Right renal pelvis (tissue), 4 donors: ENCODE measurements at places on chromosomes 13 and 19.

- DNase-seq, result no peak
Measured at GRCh38 chr13:33274264-33274663, 11.3 kb downstream of the STARD13 start.

DNA sequence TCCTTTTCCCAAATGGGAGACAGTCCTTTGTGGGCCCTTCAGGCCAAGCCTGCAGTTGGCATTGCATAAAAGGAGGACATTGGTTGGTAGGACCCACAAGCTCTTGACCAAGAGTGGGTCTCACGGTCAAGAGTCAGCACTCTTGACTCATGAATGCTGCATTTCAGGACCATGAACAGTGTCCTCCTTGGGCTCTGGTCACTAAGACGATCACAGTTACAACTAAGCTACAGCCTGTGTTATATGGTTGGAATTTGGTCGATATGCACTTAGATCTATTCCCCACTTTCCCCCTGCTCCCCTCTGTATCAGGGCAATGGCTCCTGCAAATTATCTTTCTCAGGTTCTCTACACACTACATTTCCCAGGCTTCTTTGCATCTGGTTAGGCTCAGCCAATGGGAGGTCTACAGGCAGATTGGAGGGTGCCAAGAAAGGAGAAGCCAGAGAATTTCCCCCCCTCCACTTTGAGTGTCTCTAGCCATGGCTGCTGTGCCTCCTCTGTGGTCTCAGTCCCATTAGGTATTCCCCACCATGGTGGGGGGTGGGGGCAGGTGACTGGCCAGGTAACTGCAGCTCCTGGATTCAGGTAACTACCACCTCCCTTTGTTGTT, 3.1 kb upstream of the OLFM2 start:
- no peak for DNase-seq

DNA sequence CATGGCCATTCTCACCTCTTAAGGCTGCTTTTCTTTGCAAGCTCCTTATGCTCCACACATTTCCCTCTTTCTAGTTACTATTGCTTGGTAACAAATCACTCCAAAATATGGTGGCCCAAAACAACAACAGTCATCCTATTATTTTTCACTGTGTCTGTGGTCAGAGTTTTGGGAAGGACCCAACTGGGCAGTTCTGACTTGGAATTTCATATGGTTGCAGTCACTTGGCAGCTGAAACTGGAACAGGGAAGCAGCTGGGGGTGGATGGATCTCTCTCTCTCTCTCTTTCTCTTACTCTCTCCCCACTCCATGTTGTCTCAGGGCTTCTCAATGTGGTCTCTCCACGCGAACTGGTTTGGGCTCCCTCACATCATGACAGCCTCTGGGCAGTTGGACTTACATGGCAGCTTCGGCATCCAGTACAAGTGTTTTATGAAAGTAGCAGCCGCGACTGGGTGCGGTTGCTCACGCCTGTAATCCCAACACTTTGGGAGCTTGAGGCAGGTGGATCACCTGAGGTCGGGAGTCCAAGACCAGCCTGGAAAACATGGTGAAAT, 39.6 kb downstream of the NUMBL start:
- no peak for DNase-seq

DNA sequence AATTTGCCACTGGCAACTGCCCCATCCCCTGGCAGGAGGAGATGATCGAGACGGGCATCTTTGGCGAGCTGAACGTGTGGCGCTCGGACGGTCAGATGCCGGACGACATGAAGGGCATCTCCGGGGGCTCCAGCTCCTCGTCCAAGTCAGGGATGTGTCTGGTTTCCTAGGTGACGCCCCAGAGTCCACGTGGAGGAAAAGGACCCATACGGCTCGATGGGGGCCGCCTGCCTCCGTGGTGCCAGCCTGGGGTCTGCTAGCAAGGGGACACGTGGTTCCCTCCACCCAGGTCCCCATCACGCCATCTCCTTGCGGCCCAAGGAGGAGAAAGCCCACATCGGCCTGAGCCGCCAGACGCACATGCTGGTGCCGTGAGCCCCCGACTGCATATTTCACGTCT, 23.8 kb upstream of the TMEM255B start:
- no peak for DNase-seq

DNA sequence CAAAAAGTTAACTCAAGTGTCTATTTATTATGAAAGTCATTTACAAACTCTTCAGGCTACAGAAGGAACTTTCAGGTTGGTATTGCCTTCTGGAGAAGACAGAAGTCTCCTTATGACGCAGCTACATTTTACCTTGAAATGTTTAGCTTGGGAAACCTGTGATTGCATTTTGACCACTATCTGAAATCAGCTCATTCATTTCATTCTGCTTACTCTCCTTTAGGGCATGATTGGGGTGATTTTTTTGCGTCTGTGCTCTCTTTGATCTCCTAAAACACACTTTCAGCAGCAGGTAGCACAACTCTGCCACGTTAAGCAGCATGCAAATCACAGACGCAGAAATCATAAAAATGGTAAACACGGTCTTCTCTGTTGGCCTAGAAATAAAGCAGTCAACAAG, 9.6 kb downstream of the GJB6 start:
- no peak for DNase-seq

DNA sequence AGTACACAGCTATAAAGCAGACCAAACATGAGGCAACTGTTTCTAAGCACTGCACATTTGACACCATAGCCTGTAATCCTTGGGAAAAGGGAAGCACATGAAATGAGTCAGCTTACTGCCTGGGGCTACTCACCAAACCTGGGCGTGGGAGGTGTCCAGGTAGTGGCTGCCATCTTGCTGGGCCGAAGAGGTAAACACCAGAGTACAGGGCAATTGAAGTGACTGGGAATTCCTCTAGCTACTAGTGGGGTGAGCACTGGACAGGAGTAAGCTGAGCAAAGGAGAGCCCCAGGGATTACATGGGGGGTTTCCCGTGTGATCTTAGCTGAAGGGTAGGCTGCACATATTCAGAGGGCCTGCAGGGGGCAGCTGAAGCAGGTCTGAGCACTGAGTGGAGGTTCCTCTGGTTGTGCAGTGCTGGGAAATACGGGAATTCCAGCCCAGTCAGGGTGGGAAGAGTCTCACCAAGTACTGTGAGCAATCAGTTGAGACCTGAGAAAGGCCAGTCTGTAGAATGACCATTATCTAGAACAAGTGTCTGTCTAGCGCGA, 140.5 kb downstream of the SLC7A1 start:
- no peak for DNase-seq

DNA sequence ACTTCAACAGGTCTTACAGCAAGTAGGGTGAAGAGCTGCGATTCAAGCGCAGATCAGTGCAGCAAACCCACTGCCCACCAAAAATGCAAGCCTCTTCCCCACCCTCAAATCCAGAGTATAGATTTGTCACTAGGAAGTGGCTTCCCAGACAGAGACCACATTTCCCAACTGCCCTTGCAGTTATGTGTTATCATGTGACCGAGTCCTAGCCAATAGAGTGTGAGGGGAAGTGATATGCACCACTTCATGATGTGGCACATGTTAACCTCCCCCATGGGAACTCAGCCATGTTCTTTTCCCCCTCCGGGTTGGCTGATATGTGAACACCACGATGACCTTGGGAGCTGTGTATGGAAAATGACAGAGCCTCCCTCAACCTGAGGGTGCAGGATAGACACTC, 50.8 kb downstream of the MBD3L2B start:
- no peak for DNase-seq

GRCh38 chr13:48161530-48162179, 66.8 kb upstream of the MED4 start:
- no peak for DNase-seq

DNA sequence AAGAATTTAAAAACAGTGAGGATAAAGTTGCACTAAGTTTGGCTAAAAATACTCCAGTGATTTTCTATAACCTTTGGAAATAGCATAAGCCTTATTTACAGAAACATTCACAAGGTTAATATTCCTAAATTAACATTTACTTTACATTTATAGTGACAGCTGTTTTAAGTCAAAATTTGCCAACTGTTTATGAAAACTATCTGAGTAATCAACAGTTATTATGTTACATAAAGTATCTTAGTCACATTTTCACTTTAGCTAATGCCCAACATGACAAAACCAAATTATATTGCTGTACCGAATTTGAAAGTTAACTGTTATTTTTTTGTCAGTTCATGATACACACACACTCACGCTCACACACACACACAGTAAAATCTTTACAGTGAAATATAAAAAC, 1.2 kb downstream of the TNFRSF19 start:
- no peak for DNase-seq

DNA sequence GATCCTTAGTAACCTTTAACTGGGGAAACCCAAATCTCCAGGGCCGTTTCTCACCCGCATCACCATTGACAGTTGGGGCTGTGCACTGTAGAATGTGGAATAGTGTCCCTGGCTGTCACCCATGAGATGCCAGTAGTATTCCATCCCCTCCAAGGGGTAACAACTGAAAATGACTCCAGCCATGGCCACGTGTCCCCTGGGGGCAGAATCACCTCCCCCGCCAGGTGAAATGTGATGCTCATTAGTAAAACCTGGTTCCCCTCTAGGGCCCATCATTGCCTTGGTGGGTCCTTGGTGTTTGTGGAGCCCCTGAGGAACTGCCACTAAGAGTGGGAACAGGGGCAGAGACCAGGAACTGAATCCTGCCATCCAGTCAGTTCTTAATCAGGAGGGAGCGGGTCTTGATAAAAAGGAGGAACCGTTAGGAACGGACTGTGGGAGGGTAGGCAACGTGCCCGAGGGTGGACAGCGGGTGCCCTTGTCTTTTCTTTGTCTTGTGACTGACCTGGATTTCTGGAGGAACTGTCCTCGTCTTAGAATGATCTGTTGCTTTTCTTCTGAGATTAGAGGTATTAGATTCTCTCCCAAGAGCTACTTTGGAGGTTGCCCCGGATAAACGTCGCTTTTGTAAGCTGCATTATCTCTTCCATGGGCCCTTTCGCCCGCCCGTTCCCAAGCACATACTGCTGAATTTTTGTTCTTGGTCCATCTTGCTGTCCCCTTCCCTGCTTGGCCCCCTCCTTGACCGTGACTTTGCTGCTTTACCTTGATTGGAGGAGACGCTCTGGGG, 3.5 kb downstream of the MYO9B start:
- no peak for DNase-seq

DNA sequence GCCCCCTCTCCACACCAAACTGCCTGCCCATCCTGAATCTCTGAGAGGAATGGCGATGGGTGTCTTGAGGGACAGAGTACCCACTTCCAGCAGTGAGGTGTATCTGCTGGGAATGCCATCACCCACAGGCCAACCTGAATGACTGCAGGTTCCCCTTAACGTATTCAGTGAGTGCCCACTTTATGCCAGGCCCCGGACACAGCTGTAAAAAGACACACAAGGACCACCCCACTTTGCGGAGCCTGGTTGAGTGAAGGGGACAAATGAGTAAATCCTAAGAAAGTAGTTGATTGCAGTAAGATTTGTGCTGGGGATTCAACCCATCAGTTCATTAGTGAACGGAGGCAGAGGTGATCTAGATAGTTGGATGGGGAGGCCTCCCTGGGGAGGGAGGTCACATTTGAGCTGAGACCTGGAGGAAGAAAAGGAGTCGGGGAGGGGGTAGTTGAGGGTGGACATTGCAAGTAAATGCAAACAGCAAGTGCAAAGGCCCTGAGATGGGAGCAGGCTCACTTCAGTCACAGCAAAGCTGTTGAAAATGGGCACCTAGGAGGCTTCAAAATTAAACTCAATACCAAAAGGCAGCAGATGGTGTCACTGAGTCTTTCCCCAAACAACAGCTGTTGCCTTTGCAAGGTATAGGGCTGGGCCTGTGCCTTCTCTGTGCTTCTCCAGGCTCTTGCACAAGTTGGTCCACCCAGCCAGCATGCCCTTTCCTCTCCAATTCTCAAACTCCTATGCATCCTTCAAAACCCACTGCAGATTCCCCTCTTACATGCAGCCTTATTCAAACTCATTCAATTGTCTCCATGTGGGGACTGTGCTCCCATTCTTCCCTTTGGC, 4.3 kb downstream of the GDF15 start:
- no peak for DNase-seq

DNA sequence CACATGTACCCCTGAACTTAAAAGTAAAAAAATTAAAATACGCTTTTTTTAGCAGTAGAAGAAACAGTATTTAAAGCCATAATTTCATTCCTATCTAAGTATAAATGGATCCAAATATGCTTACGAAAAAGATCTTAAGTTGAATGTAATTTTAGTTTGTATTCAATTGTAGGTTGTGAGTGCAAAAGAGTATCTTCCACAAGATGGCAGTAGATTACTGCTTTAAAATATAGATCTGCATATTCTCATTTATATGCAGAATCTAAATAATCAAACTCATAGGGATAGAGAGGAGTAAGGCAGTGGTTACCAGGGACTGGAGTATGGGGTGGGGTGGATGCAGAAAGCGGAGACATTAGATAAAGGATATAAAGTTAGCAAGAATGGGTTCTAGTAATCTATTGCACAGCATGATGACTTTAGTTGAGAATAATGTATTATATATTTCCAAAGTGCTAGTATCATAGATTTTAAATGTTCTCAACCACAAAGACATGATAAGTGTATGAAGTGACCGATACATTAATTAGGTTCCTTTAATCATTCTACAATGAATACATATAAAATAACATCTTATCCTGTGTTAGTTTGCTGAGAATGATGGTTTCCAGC, 14.2 kb downstream of the OR7A17 start:
- no peak for DNase-seq

DNA sequence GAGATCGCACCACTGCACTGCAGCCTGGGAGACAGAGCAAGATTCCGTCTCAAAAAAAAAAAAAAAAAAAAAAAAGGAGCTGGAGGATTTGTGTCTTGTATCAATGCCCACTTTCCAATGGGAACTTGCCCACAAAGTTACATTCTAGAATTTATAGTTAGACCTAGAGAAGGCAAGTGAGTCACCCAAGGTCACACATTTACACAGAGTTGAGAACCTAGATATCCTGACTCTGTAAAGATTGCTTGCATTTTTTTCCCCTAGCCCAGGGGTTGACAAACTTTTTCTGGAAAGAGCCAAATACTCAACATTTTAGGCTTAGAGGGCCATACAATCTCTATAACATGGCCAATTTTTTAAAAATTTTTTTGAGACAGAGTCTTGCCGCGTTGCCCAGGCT, 7.7 kb upstream of the BRD4 start:
- DNase-seq, result no peak

GRCh38 chr19:51141181-51141580, 920 bp upstream of the SIGLEC7 start:
- DNase-seq, result no peak

- DNase-seq, result peak; percentile 95
Measured at GRCh38 chr19:49680421-49681351, 3.6 kb downstream of the PRMT1 start.

- DNase-seq, result no peak
Measured at GRCh38 chr19:31347354-31347753, 1.9 kb downstream of the TSHZ3 start.

GRCh38 chr13:113914333-113915011, 50.6 kb upstream of the GAS6 start:
- no peak for DNase-seq

DNA sequence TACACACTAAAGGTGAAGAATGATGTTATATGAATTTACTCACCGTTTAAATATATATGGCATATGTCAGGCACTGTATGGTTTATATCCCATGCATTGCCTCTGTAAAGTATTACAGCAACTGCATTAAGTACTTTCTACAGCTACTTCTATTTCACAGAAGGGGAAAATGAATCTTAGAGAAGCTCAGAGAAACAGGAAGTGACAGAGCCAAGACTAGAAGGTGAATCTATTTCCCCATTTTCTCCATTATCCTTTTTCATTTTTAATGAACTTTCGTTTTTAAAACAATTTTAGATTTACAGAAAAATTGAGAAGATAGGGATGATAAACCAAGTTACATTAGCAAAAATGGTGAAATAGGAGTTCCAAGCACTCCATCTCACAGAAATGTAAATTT, 863.3 kb downstream of the UQCRFS1 start:
- no peak for DNase-seq
